Stimulated activated naive B cell treated with anti-CD40 and anti-IgM and Interleukin-4, amounts not matched to agents 10 μg/mL and 1 μg/mL and 100 μg/mL, for 72 hours (primary cell): ENCODE measurements at places on chromosomes 6 and 20.

DNA sequence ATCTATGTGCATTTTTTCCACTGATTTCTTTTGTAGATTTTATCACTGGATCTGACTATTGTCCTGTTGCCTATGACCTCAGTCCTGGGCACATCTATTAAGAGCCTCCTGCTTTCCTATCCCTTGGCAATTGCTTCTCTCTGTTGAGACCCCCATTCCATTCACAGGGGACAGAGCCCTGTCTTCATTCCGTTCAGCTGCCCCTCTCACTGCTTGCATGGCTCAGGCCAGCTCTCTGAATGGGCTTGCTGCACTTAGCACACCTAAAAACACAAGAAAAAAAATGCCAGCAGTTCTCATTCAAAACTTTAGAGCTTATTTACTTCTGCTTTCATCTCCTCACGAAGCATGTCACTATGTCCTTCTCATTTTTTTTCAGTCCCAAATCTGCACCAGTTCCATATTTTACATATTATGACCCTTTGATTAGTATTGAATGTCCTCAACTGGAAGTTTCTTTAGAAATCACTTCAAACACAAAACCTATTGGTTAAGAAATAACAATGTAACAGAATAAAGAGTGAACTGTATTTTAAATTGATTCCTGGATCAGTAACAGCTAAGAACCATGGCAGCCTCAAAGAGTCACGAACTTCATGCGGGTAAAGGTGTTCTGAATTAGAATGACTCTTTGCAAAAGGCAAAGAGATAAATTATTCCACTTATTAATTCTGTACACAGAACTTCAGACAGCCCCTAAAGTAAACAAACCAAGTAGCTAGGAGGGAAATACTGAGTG, 616.5 kb downstream of the C6orf118 start:
- DNase-seq, result no peak

- DNase-seq, result no peak
Observed at GRCh38 chr20:24149881-24150307, 161.3 kb upstream of the GGTLC1 start.

GRCh38 chr6:13471184-13471583, 16.2 kb downstream of the GFOD1 start:
- DNase-seq, result no peak

GRCh38 chr6:102742754-102743356, 1349.3 kb downstream of the GRIK2 start:
- DNase-seq, result no peak

DNA sequence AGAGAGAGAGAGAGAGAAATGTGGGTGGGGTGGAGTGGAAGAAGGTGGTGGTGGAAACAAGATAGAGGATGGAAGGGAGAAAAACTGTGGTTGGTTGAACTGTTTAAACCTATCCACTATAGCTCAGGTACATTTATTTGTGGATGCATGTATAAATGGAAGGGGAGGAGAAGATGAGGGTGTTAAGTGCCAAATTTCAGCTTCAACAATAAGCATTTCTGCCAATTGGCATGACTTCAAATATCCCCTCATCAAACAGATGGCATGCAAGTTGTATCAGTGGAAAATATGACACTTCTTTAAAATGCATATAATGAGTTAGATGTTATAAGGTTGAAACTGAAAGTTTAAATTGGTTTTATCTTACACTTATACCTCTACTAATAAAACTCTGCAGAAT, 216.1 kb downstream of the LMBRD1 start:
- DNase-seq, result no peak

GRCh38 chr6:165762876-165763275, 99.8 kb upstream of the PDE10A start:
- DNase-seq, result no peak

- DNase-seq, result no peak
Observed at GRCh38 chr20:47481330-47482216, 20.1 kb upstream of the NCOA3 start.

DNA sequence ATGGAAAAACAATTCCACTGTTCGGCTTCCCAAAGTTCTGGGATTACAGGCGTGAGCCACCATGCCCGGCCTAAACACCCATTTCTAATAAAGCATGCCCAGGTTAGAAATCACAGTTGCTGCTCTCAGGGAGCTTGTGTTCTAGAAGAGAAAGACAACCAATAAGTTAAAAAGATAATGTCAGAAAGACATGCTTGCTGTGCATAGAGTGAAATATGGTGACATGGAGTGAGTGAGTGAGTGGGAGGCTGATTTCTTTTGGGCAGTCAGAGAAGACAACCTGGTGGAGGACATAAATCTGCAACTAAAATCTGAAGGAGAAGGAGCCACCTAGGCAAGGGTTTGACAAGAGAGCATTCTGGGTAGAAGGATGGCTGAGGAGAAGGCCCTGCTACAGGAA, 222.6 kb downstream of the ARID1B start:
- no peak for DNase-seq

DNA sequence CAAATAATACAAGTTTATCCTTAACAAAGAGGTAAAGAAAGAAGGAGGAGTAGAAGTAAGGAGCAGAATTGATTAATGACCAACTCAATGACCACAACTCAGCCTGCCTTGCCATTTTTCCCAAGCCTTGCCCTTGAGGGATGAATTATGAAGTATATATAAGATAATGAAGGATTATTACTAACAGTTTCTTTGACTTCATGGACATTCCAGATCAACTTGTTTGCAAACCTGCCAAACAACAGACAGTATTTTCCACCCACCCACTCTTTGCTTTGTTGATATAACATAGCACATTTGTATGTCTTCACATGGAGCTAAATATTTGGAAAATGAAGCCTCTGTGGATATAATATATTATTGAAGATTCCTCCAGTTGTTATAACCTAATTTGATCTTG, 9.9 kb upstream of the C6orf141 start:
- DNase-seq, result no peak

GRCh38 chr6:159728531-159728964, 1.2 kb downstream of the WTAP start:
- DNase-seq, result no peak

GRCh38 chr6:144722925-144723324, 437.8 kb downstream of the UTRN start:
- DNase-seq, result no peak

DNA sequence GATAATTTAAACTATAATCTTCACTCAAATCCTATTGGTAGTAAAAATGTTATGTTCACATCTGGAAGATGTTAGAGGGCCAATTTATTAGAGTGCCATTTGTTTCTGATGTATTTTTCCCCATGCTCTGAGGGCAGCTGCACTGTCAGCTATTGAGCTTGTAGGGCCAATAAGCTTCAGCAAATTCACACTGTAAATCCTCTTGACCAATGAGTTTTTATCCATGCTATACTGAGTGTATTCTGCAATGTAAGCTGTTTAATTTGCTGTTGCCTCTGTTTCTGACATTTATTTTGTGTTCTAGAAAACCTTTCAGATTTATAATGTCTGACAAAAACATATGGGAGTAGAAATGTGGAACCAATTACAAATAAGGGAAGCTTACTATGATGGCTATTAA, 62.6 kb downstream of the OGFRL1 start:
- DNase-seq, result no peak
